ENCODE measurements at places on chromosomes 6 and 20. TPM values are rescaled to one million over a fixed set of nuclear protein-coding genes. Genes with fewer than 3 reads are reported as not detected.

The SLC16A10 gene
- 1.4 TPM for total RNA-seq

The TNFRSF21 gene
- total RNA-seq = not detected

DNA sequence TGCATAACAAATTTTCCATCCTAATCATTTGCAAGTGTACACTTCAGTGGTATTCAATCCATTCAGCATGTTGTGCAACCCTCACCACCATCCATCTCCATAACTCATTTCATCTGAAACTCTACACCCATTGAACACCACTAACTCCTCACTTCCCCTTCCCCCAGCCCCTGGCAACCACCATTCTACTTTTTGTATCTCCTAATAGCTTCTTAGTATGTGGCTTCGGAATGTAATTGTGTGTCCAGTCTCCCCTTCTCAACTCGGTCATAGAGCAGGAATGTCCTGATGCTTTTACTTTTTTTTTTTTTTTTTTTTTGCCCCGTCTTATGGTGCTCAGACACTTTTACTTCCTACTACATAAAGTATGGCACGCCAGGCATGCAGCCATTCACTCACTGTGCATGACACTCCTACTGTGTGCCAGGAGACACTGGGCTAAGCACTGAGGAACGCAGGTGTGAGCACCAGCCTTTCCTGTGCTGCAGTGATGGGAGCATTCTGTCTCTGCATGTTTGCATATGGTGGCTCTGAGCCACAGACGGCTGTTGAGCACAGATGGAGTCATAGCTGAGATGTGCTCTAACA lies 15.3 kb downstream of the HCK start:
- DNase-seq = no peak

DNA sequence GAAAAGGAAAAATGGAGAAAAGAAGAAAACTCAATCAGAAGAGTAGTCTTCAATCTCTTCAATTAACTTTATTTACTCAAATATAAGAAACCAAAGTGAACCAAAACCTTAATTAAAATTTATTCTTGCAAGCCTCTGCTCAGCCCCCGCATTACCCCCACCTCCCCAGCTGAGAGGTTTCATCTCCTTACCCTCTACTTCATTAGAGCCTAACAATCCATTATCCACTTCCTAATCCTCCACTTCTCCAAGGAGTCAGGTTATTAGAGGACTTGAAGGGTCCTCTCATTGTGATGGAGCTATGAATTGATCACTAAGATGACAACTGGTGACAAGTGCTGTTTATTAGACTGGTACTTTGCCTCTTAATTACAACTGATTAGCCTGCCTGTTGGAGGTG lies 956.5 kb downstream of the TFAP2A start:
- no peak for DNase-seq

- no peak for DNase-seq
Measured at GRCh38 chr6:85436939-85437495, 12.9 kb upstream of the NT5E start.

- no peak for DNase-seq
Measured at GRCh38 chr6:166645896-166646295, 18.8 kb upstream of the RPS6KA2 start.

- DNase-seq = no peak
Measured at GRCh38 chr6:119614138-119614537, 264.6 kb upstream of the MAN1A1 start.

DNA sequence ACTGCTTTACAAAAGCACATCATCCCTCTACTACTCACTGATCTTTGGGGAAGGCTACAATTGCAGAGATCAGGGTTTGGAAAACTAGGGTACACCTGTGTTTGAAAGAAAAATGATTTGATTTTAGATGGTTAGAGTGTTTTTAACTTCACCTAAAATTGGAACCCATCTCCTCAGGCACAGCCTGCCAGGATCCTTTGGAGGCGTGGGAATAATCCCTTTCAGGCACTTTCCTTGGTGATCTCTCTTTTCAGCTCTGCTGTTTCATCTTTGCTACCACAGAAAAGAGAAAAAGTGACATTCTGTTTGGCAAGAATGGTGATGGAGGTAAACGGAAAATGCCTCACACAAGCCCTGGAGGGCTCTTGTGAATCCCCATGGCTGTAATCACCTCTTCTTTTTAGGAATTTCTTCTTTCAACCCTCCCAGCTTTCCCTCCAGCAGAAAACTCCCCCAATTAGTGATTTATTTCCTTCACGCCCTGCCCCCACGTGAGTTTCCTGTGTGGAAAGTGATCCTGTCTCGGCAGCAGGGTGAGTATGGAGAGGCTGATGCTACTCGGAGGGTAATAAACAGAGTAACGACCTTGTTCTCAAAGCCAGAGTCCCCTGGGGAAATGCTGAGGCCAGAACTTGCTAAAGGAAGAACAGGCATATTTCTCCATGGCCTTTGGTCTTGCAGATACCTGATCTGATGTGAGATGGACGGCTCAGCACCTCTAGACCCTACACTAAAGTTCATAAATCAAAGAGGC lies 9.2 kb downstream of the KCNG1 start:
- no peak for DNase-seq

DNA sequence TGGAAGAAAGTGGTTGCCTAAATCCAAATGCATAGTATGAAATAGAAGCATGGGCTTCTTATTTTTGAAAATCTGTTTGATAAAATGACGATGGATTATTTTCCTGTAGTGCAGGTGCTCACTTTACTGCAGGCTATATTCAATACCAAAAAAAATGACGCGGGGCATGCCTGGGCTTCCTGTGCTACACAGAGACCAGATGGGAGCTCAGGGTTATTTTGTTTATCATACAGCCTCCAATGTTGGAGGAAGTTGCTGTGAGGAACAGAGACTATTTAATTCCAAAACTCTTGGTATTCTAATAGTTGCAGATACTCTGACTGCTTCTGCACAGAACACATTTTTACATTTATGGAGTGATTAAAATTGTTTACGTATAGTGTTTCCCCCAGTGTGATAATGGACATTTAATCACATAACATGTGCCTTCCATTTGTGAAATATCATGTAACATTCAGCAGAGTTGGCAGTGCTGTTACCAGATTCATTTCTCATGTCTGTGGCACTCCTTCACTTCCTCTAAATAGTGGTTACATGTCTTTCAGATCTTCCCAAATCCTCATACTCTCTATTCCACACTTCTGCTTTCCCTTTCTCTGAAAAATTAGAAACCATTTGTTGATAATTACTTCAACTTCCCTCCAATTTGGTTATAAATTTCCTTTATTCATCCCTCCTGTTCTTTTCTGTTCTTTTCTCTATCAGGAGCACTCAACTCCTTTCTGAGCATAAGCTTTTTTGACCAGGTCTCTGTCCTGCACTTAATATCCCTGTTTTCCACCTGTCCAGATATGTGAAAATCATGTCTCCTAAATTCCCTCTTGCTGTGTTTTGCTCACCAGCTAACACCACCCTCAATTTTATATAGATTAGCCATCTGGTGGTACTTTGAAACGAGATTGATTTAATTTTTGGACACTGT lies 121.6 kb downstream of the ADGRB3 start:
- no peak for DNase-seq

- DNase-seq = peak; percentile 46
Measured at GRCh38 chr6:138455746-138456400, 43.4 kb downstream of the NHSL1 start.

- no peak for DNase-seq
Measured at GRCh38 chr6:151082079-151082478, 157.7 kb upstream of the AKAP12 start.

- no peak for DNase-seq
Measured at GRCh38 chr6:21084656-21085055, 508.9 kb upstream of the SOX4 start.

DNA sequence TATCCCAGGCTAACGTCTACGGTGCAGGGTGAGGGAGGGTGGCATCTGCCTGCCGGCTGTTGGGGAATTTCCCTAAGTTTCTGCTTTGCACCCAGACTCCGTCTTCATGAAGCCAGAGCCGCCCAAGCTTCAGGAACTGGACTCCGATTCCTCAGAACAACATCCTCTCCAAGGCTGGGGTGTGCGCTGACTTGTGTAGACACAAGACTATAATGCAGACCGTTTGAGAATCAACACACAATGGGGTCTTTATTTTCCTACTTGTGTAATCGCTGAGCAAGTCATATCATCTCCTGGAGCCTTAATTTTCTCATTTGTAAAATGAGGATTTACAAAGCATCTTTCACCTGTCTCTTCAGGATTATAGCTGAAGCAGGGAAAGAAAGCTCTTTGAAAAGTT lies 160.5 kb upstream of the AGPAT4 start:
- no peak for DNase-seq

GRCh38 chr6:170266061-170266825 lies 24.6 kb downstream of the DLL1 start:
- DNase-seq = no peak

- no peak for DNase-seq
Measured at GRCh38 chr6:38776515-38776914, 61.4 kb downstream of the DNAH8 start.

- DNase-seq = peak; percentile 26
Measured at GRCh38 chr6:99334526-99335127, 14.8 kb downstream of the FAXC start.

- DNase-seq = no peak
Measured at GRCh38 chr20:62027116-62027515, 38.6 kb downstream of the TAF4 start.

GRCh38 chr6:72350296-72350881 lies 271.5 kb upstream of the KCNQ5 start:
- no peak for DNase-seq
